ENCODE measurements at places on chromosomes 5 and 9.

DNA sequence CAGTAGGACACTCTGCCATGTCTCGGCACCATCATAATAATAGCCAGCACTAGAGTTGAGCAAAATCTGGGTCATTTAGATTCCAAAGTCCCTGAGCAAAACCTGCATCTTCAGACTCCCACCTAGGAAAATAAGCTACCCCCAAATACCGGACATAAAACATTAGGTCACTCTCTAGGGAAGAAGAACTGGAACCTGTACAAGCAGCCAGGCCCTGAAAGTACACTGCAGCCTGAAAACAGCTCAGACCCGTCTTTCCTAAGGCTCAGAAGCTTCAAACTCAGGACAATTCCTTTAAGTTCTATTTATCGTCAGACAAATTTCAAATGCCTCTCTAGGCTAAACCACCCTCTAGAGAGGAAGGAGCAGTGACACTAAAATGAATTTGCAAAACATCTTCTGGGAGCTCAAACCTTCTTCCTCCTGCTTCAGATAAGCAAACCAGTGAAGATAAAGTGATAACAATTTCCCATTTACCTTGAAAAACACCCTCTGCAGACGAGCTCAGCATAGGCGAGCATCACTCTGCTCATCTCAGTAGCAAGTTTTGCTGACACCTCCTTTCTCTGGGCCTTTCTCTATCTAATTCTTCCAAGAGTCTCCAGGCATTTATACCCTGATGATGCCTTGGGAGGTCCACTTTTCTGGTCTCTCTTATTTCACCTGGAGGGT, 34.0 kb downstream of the ADAM19 start:
- no peak for DNase-seq

- no peak for DNase-seq
Measured at GRCh38 chr5:5246736-5247135, 106.6 kb downstream of the ADAMTS16 start.

- DNase-seq = no peak
Measured at GRCh38 chr5:163497315-163497714, 8.1 kb upstream of the MAT2B start.

- DNase-seq = no peak
Measured at GRCh38 chr9:35771534-35771933, 17.5 kb upstream of the MSMP start.

DNA sequence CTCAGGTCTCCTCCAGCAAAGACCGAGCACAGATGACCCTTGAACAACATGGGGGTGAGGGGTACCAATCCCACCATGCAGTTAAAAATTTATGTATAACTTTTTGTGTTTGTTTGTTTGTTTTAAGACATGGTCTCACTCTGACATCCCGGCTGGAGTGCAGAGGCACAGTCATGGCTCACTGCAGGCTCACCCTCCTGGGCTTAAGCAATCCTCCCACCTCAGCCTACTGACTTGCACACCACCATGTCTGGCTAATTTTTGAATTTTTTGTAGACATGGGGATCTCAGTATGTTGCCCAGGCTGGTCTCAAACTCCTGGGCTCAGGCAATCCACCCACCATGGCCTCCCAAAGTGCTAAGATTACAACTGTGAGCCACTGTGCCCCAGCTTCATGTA, 231.0 kb upstream of the PIK3R1 start:
- no peak for DNase-seq

DNA sequence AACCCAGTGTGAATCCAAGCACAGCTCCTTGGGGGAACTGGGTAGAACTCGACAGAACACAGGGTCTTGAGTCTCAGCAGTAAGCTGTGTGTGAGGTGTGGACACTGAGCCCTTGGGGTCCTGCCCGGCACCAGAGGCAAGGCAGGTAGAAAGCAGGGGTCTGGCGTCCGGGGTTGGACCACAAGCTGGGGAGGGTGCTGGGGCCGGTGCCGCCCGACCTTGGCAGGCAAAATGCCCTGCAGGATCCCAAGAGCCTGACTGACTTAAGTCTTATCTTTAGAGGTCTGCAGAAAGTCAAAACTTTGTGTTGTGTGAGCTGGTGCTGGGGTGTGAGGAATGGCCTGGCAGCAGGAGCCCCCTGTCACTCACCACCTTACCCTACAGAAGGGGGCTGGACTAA, 49.3 kb downstream of the HABP4 start:
- DNase-seq = no peak

- no peak for DNase-seq
Measured at GRCh38 chr5:978054-978453, 30.5 kb upstream of the NKD2 start.

- DNase-seq = peak; percentile 90
Measured at GRCh38 chr9:37466037-37466709, 923 bp upstream of the ZBTB5 start.

- DNase-seq = no peak
Measured at GRCh38 chr5:176412517-176413254, 3.7 kb downstream of the CLTB start.

DNA sequence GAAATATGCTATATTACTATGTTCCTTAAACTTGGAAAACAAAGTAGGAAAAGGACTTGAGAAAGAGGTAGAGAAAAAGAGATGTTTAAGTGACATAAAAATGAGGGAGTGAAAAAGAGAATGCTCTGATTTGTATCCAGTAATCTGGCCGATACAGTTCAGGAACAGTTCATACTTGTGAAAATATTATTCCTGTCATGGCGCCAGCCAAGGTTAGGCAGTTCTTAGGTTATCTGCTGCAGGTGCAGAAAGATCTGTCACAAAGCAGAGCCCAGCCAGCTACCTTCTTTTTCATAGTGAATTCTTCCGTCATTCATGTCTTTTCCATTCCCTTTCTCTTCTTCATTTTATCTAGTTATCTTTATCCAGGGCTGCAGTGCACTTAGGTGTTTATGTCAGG, 256.3 kb downstream of the ADAMTSL1 start:
- no peak for DNase-seq

DNA sequence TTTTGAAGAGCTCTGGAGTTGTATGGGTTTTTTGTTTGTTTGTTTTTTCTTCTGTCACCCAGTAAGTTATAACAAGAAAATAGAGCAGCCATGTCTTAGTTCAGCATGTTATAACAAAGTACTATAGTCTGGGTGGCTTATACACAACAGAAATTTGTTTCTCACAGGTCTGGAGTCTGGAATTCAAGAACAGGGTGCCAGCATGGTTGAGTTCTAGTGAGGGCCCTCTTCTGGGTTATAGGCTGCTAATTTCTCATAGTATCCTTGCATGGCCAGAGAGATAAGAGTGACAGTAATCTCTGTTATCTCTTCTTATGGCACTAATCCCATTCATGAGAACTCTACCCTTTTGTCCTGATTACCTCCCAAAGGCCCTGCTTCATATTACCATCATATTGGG, 114.7 kb downstream of the GIN1 start:
- no peak for DNase-seq

DNA sequence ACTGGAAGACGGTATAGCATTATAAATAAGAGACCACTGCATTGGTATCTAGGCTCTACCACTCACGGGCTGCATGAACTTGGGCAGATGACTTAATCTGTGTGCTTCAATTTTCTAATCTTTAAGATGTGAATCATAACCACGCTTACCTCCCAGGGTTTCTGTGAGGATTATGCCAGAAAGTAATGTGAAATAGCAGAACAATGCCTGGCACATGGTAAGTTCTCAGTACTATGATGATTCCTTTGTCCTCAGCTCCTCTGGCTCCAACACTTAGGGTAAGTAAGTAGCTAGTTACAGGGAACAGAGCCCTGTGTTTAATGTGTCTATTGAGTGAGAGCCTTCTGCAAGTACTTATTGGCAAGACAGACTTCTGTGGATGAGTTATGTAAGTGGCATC, 31.1 kb downstream of the POU4F3 start:
- no peak for DNase-seq

DNA sequence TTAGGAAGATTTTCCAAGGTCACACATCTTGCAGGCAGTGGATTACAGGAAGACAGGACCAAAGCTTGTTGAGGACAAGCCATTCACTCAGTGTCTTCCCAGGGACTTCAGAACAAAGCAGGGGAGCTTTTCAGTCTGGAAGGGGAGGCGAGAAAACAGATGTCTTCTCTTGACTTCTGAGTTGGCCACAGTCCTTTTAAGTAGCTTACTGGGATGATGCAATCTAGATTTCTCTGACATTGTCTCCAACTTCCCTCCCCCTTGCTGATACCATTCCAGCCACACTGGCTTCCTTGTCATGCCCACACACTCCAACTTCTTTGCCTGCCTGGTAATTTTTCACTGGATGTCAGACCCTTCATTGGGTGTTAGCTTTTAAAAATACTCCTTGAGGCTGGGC, 174.2 kb upstream of the TBC1D2 start:
- no peak for DNase-seq

GRCh38 chr5:79318935-79319614, 83.1 kb downstream of the JMY start:
- no peak for DNase-seq

- no peak for DNase-seq
Measured at GRCh38 chr9:33289936-33290246, 425 bp upstream of the NFX1 start.

- no peak for DNase-seq
Measured at GRCh38 chr5:76715736-76716455, at the start of gene F2R. Gene F2R (plus strand): TSS chr5:76716126. CDS start chr5:76716308, 182 bp downstream.

- no peak for DNase-seq
Measured at GRCh38 chr5:141683596-141684141, 1.6 kb upstream of the ARAP3 start.

GRCh38 chr5:143156572-143156971, 246.9 kb downstream of the NR3C1 start:
- DNase-seq = no peak

DNA sequence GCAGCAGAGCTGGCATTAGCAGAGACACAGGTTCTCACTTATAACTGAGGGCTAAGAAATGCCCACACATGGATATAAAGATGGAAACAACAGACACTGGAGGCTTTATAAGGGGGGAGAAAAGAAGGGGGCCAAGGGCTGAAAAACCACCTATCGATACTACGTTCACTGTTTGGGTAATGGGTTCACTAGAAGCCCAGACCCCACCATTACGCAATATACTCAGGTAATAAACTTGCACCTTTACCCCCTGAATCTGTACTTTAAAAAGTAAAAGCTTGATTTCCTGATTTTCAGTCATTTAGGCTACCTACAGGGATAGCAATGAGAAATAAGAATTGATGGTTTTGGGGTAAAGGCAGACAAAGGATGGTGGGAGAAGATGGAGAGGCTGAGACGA, 1.9 kb upstream of the MINAR2 start:
- DNase-seq = no peak

DNA sequence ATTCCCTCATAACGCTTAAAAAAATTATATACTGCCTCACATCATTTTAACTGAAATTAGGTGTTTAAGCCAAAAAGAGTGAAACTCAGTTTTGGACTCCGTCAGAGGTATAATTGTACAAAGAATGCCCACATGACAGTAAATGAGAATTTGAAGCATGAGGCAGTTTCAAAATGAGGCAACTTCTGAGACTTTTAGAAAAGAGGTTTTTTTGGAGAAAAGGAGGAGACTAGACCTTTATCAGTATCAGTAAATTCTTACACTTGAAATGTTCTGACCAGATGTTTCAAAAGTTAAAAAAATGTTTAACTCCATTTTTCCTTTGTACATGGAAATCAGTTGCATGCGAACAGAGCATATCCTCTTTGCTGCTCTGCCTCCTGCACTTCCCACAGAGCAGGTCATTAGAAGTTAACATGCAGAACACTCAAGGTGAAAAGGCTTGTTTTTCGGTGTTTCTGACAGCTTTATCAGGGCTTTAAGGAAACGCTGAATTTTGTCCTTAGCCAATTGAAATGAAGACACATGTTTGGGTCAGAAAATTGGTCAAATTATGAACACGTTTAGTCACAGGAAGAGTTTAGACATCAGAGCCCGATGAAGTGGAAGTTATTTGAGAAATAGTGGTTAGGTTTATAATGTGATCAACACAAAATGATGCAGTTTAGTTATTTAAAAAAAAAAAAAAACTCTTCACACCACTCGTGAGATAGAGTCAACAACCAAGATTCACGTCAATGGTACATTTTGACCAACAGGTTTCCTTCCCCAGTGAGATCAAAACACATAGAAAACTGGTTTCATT, 59.5 kb downstream of the PIK3R1 start:
- no peak for DNase-seq
